Astrocyte of the hippocampus (primary cell): ENCODE measurements at places on chromosomes 3 and 15.

- peak; percentile 21 for DNase-seq
Observed at GRCh38 chr3:182755712-182756111, 37.6 kb upstream of the ATP11B start.

- no peak for DNase-seq
Observed at GRCh38 chr3:30550246-30550645, 56.2 kb upstream of the TGFBR2 start.

GRCh38 chr15:28023422-28023821 lies 75.7 kb downstream of the OCA2 start:
- no peak for DNase-seq

GRCh38 chr3:134038716-134039115 lies 9.0 kb upstream of the SLCO2A1 start:
- DNase-seq: no peak

GRCh38 chr3:172094621-172095557 lies 55.5 kb downstream of the FNDC3B start:
- DNase-seq: peak; percentile 27

GRCh38 chr15:41520636-41521035 lies 7.0 kb upstream of the LTK start:
- no peak for DNase-seq

DNA sequence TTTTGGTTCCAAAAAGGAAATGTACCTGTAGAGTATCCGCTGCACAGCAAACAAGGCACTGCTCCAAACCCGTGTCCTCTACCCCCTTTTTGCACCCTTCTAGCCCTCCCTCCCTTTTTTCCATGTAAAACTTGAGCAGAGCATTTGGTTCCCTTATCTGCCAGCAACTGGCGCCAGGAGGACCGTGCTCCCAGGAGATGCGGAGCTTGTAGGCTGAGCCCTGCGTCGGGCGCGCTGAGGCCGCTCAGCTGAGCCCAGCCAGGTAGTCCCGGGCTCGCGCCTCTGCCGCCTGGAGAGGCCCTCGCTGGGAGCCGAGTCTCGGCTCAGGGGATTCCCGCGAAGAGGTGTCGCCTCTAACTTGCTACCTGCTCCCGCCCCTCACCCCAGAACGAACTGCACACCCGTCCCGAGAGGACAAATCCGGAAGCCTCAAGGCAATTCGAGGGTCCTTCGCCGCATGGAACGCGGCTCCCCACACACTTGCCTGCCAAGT lies 575 bp downstream of the TRPM7 start:
- DNase-seq: peak; percentile 81

DNA sequence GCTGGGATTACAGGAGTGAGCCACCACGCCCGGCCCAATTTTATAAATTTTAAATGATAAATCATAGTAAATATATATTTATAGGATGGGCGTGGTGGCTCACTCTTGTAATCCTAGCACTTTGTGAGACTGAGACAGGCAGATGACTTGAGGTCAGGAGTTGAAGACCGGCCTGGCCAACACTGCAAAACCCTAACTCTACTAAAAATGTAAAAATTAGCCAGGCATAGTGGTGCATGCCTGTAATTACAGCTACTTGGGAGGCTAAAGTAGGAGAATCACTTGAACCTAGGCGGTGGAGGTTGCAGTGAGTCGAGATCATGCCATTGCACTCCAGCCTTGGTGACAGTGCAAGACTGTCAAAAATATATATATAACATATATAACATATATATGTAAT lies 26.4 kb downstream of the MFN1 start:
- no peak for DNase-seq

- no peak for DNase-seq
Observed at GRCh38 chr15:65641768-65642475, 20.2 kb downstream of the SLC24A1 start.

GRCh38 chr3:197260491-197261163 lies 37.8 kb downstream of the DLG1 start:
- DNase-seq: no peak

- DNase-seq: no peak
Observed at GRCh38 chr15:75223688-75224087, 22.0 kb downstream of the C15orf39 start.

- no peak for DNase-seq
Observed at GRCh38 chr3:196351541-196351940, 13.4 kb upstream of the TM4SF19 start.

GRCh38 chr3:65371053-65371452 lies 667.7 kb downstream of the MAGI1 start:
- DNase-seq: no peak

GRCh38 chr3:65701516-65701915 lies 337.2 kb downstream of the MAGI1 start:
- DNase-seq: no peak

GRCh38 chr15:92521624-92522008 lies 127.9 kb downstream of the ST8SIA2 start:
- peak; percentile 91 for DNase-seq

- DNase-seq: no peak
Observed at GRCh38 chr3:124620600-124621063, 109.6 kb upstream of the UMPS start.

- DNase-seq: peak; percentile 27
Observed at GRCh38 chr3:126473292-126474168, 2.2 kb downstream of the ZXDC start.

DNA sequence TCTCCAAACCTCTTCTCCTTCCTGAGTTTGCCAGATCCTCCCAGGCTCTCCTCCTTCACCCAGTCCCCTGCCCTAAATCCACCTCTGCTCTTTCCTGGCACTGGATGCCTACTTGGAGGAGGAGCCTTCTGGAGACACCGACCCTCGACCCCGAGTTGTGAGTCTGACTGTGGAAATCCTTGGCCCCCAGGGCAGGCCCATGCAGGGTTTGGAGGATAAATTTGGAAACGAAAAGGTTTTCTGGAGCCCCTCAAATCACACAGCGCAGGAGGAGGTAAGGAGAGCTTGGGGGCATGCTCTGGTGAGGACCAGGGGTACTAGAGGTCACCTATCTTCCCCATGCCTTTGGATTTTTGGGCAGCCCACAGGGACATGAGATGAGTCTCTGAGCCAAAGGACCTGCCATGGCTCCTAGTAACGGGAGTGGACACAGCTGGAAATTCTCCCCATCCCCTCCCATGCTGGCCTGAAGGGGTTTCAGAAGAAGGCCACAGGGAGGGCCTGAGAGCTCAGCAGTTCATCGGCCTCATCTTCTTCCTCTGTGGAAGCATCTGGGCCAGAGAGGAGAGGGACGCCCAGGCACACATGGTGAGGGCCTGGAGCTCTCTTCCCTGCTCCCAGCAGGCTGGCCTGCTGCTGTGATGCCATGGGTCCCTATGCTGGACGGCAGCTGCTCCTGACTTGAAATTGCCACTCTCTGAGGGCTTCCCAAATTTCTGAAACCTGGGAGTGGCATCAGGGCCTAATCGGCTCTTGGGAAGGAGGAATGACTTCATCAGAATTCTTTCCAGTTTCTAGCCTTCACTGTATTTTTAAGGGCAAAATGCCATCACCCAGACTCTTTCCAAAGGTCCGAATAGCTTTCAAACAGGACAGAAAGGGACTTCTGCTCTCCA lies 68.6 kb upstream of the ITGA11 start:
- peak; percentile 55 for DNase-seq

- DNase-seq: no peak
Observed at GRCh38 chr15:79357566-79357965, 46.7 kb downstream of the TMED3 start.

DNA sequence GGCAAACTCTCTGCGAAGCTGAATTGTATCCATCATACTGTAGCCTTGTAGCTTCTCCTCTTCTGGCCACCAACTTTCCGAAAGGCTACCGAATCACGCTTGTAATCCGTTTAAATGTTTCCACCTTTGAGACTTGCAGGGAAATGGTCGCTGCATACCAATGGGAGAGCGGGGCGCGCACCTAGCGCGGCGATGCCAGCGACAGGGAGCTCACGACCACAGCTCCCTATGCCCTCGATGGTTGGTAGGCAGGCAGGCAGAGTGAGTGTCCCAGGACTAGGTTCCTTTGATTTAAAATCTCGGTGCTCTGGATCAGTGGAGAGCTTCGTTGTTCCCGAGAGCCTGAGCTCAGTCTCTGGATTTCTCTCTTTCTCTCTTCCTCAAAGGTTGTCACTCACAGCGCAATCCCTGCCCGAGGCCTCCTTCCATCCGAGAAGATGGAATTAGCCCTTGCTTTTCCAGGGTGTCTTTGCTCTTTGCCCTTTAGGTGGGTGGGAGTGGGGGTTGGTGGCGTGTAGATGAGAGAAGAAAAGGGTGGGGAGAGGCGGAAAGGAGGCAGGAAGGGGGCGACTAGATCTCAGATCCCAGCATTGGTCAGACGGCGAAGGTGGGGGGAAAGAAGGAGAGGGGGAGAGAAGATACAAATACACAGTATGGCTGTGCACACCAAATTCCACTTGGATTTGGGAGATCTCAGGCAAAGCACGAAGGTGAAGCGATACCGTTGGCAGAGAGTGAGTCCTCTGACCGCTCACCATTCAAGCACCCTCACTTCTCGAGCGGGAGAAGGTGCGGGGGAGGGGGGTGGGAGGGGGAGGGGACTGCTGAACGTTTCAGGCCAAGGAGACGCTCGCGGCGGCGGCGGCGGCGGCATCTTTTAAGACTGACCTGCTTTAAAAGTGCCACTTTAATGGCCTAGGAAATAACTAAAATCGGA lies at the start of gene SLITRK3:
SLITRK3 (minus strand) TSS at position 745 of the 937 bp plus-strand sequence. CDS start 5,554 bp downstream, outside the sequence.
- DNase-seq: peak; percentile 7

DNA sequence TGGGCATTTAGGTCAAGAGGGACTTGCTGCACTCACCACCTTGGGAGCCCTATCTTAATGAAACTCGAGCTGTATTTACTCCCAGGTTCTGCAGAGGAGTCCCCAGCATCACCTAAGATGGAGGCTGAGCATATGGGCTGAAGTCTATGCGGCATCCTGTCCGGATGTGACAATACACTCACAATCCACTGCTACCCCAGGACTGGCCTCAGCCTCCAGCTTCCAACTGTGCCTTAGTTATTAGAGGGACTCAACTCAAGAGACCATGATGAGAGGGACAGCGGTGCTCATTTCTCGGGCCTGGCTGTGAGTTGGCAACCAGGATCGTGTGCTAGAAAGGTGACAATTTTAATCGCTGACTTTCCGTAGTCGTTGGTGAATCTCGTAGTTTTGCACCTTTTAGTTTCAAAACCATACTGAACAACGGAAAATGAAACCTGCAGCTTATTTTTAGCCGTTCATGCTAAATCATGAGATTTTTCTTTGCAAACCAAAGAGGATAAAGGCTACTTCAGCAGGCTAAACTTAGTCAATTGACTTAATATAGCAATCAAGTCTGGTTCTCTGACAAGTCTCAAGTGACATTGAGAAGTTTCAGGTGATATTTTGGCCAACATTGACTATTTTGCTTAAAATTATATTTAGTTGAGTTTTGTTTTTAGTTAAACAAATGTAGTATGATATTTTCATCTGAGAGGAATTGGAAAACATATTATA lies 11.1 kb downstream of the ZBTB38 start:
- no peak for DNase-seq

- DNase-seq: no peak
Observed at GRCh38 chr3:29281094-29281343, 148 bp downstream of the RBMS3 start.

DNA sequence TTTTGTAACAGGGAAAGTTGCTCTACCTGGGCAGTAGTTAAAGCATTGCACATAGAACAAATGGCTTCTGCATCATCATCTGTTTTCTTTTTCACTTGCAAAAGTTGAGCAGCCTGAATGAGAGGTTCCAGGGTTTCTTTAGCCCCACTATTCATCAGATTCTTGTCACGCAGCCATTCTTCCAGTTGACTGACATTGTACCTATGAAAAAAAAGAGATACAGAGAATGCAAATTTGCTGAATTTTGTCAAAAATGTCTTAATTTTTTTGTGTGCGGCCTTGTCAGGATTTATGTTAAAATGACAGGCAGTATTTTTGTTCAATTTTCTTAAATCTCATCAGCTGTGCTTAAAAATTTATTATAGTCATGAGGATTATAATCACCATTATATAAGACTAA lies 21.4 kb upstream of the MYO5C start:
- DNase-seq: no peak

GRCh38 chr3:148938936-148939335 lies 52.4 kb upstream of the GYG1 start:
- DNase-seq: no peak

GRCh38 chr3:9068051-9068450 lies 104.8 kb upstream of the RAD18 start:
- DNase-seq: no peak

- peak; percentile 44 for DNase-seq
Observed at GRCh38 chr3:171825222-171825828, 15.0 kb upstream of the PLD1 start.

GRCh38 chr3:38647217-38647970 lies 2.1 kb downstream of the SCN5A start:
- no peak for DNase-seq

- no peak for DNase-seq
Observed at GRCh38 chr3:11224870-11225229, 47.3 kb upstream of the ATG7 start.

GRCh38 chr15:101167411-101167752 lies 84.5 kb downstream of the CHSY1 start:
- DNase-seq: no peak

DNA sequence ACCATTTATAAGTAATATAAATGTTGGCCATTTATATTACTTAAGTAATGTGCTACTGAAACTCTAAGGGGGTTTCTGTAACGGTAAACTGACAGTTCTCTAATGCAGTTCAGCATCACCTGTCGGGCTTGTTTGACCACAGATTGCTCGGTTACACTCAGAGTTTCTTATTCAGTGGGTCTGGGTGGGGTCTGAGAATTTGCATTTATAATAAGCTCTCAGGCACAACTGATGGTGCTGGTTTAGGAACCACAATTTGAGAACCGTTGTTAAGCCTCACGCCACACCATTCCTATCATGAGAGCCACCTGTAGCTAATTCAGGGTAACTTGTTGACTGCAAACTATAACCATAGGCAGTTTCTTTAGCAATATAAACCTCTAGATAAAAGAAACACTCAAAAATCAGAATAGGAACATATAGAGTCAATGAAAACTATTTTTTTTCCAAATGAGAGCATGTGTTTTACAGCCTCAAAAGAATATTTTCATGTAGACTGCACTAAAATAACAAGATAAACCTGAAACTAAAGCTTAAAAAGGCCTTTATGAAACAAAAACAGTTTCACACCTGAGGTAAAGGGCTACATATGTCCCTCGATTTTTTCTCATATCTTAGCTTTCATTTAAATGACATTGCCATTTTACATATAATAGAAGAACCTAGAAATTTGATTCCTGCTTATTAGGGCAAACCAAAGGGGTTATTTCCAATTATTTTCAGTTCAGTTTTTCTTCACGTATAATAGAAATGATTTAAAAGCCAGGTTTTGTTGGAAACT lies 604.8 kb downstream of the UNC13C start:
- DNase-seq: no peak

GRCh38 chr3:68743521-68743920 lies 188.8 kb downstream of the TAFA4 start:
- DNase-seq: no peak

- no peak for DNase-seq
Observed at GRCh38 chr3:122774564-122774963, 19.1 kb downstream of the HSPBAP1 start.
